ENCODE measurements at places on chromosomes 12 and 14. TPM values are rescaled to one million over a fixed set of nuclear protein-coding genes. Genes with fewer than 3 reads are reported as not detected.

GRCh38 chr14:34060651-34060999, 109.8 kb upstream of the EGLN3 start:
- DNase-seq, result no peak

Gene EPYC
- not detected for polyA plus RNA-seq

DNA sequence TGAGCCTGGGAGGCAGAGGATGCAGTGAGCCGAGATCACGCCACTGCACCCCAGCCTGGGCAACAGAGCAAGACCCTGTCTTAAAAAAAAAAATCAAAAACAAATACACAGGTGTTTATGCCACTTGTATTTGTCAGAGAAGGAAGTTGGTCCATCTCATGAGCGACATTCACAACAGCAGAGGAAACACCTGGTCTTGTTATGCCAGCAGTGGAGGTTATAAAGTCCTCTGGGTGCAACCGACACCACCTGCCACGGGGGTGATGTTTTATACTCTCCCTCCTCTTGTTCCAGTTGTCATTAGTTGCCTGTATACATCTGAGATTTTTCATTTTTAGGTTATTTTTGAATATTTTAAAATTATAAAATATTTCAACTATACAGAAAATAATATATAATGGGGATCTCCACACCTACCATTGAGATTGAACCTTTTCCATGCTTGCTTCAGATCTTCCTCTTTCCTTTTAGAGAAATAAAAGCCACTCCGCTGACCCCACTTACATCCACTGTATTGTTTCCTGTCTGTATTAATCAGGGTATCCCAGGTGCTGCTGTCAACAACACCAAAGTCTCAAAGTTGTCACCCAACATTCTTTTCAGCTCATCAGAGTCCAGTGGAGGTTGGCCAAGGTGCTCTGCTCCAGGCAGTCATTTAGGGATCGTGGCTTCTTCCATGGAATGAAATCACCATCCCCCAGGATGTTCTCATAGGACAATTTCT, 65.1 kb downstream of the RNFT2 start:
- DNase-seq, result no peak

DNA sequence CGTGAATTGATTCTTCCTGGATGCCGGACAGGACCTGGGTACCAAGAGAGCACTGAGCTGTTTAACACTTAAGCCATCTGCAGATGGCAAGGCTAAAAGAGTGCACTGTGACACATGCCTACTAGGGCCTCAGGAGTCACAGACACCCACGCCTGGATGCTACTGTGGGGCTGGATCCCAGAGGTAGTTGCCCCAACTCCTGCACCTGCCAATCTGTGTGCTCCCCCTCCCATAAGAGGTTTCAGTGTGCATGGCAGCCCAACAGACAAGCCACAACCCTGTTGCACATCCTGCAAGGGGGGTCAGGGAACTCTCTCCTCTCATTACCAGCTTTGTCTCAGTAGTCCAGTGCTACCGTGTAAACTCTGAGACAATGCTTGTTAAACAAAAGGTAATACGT, 169.0 kb downstream of the CEP128 start:
- DNase-seq, result no peak

Gene RGS6
- polyA plus RNA-seq, result 1.2 TPM

DNA sequence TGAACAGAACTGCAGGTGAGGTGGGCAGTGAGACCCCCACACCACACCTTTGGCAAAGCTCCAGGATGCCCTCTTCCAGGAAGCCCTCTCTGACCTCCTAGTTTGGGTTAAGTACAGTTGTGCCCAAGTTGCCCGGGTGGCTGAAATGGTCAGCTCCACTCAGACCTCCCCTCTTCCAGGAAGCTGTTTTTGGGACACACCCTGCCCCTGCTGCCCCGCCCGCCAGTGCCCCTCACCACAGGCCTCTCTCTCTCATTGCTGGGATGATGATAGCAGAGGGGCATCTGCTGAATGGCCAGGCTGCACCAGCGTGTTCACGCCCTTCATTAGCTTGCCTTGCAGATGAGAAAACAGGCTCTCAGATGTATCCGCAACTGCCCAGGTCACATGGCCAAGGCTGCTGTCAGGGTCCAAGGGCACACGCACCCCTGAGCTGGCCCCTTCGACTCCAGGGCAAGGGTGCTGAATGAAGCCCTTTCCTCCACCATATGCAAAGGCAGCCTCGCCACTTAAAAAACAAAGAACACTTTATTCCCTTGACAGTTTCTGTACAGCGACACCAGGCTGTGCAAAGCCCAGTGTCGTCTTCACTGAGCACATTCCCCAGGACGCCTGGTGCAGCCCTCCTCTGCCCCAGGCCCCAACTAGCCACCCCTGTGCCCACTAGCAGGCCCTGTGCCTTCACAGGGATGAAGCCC, 15.5 kb downstream of the SLC25A29 start:
- no peak for DNase-seq
